ENCODE measurements at places on chromosomes 5 and 9. TPM values are rescaled to one million over a fixed set of nuclear protein-coding genes. Genes with fewer than 3 reads are reported as not detected.

The IFNE gene
- not detected for total RNA-seq

The ECPAS gene
- 92.8 TPM for total RNA-seq

The SPINK4 gene
- not detected for total RNA-seq

The ANKRD31 gene
- total RNA-seq, result 0.38 TPM

The CER1 gene
- total RNA-seq, result not detected

The AJM1 gene
- total RNA-seq, result 0.33 TPM

The PCDH1 gene
- total RNA-seq, result 9.5 TPM

The WDR31 gene
- total RNA-seq, result 5.7 TPM

The GBGT1 gene
- total RNA-seq, result 19.4 TPM

The GRIA1 gene
- total RNA-seq, result 2.4 TPM

The FOXD4L3 gene
- not detected for total RNA-seq

The SHOC1 gene
- total RNA-seq, result not detected

The PFN3 gene
- not detected for total RNA-seq

The UBE2QL1 gene
- total RNA-seq, result 0.98 TPM

The PCDHGB5 gene
- total RNA-seq, result 7.0 TPM

The SLC45A2 gene
- not detected for total RNA-seq

The ZNF879 gene
- total RNA-seq, result 4.2 TPM

The LTC4S gene
- total RNA-seq, result 7.0 TPM

The GRIN1 gene
- total RNA-seq, result not detected

The SV2C gene
- 0.17 TPM for total RNA-seq

The DCAF12 gene
- total RNA-seq, result 29.3 TPM

The DMRT3 gene
- total RNA-seq, result 0.34 TPM

The PHF24 gene
- total RNA-seq, result 1.3 TPM

The ARID3C gene
- not detected for total RNA-seq

The PCDHGA9 gene
- 4.2 TPM for total RNA-seq

The CDH9 gene
- not detected for total RNA-seq

The MATR3 gene
- 228 TPM for total RNA-seq

The POLR3G gene
- 1.2 TPM for total RNA-seq

The ADRA1B gene
- total RNA-seq, result 2.6 TPM

The JMY gene
- total RNA-seq, result 15.9 TPM

The OLFM1 gene
- 24.4 TPM for total RNA-seq

The IFNA13 gene
- total RNA-seq, result not detected

The MARCOL gene
- not detected for total RNA-seq
